Endodermal cell (in vitro differentiated cells): ENCODE measurements at places on chromosomes 1 and 21. TPM values are rescaled to one million over a fixed set of nuclear protein-coding genes. Genes with fewer than 3 reads are reported as not detected.

GRCh38 chr1:170460001-170460400 is 72.0 kb upstream of the GORAB start:
- H3K27ac ChIP-seq, result no peak overlapping the region
- no peaks in the 10 kb centered on the region for H3K27me3 ChIP-seq
- no peaks in the 10 kb centered on the region for H3K4me1 ChIP-seq
- H3K36me3 ChIP-seq, result no peaks in the 10 kb centered on the region
- no peak for DNase-seq

Gene GBP4
- total RNA-seq, result 0.55 and 0.63 TPM in 2 replicates

Gene TMEM79
- 1.4 and 1.5 TPM in 2 replicates for total RNA-seq

DNA sequence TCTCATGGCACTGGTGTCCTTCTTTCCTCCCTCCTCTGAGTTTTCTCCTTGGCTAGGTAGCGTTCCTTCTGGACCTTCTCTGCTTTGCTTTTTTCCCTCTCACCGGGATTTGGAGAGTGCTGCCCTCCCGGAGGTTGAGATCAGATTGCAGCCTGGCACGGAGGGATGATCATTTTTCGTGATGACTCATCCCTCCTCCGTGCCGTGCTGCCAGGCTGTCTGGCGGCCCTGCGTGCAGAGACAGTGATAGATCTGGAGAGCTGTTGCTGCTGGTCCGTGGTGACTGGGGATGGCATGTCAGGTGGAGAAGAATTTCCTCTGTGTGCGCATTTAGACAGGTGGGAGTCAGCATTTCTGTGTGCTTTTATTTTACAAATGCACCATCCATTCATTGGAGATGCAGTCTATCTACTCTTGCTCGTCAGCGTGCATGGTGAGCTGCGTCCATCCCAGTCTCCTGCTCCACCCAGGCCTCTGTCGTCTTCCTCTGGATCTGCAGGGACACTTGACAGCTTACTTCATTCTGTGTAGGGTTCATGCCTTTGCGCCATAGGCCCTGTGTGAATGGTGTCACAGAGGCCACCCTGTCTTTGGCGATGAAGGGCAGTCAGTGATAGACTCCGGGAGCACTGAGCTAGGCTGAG is 104.4 kb downstream of the PCBP3 start:
- DNase-seq, result no peak
- H3K36me3 ChIP-seq, result no peaks in the 10 kb centered on the region
- H3K27me3 ChIP-seq, result no peaks in the 10 kb centered on the region
- no peak overlapping the region for H3K4me3 ChIP-seq

DNA sequence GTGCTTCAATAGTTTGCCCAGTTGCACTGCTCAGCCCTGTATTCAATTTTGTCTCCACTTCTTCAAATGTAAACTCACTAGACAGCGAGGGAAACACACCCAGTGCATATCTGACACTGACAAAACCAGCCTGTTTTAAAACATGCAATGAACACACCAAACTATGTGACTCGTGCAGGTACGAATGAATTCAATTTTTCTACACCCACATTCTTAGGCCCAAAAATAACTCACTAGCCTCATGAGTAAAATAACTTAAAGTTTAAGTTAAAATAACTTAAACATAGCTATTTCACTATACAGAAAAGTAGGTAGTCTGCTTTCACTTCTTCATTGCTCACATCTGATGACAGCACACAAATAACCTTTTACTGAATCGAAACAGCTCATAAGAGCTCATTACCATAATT is 21.1 kb downstream of the TTC13 start:
- H3K27me3 ChIP-seq, result no peaks in the 10 kb centered on the region
- DNase-seq, result no peak
- no peaks in the 10 kb centered on the region for H3K4me1 ChIP-seq
- peaks cover 5% of the 10 kb centered on the region for H3K36me3 ChIP-seq

Gene FCGR3A
- total RNA-seq, result not detected in 3 replicates

DNA sequence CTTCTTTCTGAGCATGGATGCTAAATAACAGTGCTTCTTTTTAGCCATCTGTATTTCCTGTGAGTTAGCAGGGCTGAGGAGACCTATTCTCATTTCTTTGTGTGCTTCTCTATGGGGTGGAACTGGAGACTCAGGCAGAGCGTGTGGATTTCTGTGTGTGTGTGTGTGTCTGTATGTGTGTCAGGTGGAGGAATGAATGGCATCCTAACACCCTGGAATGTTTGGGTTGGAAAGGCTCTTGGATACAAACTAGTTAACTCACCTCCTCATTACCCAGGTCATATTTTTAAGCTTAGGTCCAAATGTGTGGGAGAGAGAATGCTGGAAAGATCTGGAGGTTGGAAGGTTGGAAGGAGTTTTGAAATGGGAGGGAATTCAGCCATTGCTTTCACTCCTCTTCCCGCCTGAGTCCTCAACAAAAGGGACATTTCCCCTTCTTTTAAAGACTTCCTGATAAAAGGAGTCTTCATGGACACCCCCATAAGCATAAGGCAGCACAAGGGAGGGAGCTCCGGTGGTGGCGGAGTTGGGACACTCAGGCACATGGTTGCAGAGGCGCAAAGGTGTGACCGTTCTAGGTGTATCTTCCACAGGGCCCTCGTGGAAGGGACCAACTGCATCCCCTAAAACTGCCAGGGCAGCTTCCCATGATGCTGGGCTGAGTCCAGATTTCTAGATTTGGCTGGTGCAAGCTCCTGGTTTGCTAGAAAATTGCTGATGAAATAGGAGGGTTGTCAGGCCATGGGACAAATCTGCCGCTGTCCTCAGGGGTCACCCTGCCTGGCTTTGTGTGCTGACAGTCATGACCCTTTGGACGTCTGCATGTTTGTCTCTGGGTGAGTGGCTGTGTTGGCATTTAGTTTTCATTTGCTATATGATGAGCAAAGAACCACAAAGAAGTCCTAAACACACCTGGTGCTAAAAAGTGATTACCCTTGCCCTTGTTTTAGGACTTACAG is 37.6 kb downstream of the MTARC1 start:
- no peak overlapping the region for H3K27ac ChIP-seq
- H3K4me1 ChIP-seq, result no peaks in the 10 kb centered on the region
- H3K27me3 ChIP-seq, result no peaks in the 10 kb centered on the region
- DNase-seq, result no peak

Gene DISP1
- 7.5 to 9.9 TPM (median 8.4 TPM) in 3 replicates for total RNA-seq

- H3K4me3 ChIP-seq, result no peak overlapping the region
- no peak for DNase-seq
- H3K27ac ChIP-seq, result no peak overlapping the region
- no peaks in the 10 kb centered on the region for H3K36me3 ChIP-seq
These were observed 39.0 kb upstream of the ARHGEF16 start for GRCh38 chr1:3415260-3416090.

DNA sequence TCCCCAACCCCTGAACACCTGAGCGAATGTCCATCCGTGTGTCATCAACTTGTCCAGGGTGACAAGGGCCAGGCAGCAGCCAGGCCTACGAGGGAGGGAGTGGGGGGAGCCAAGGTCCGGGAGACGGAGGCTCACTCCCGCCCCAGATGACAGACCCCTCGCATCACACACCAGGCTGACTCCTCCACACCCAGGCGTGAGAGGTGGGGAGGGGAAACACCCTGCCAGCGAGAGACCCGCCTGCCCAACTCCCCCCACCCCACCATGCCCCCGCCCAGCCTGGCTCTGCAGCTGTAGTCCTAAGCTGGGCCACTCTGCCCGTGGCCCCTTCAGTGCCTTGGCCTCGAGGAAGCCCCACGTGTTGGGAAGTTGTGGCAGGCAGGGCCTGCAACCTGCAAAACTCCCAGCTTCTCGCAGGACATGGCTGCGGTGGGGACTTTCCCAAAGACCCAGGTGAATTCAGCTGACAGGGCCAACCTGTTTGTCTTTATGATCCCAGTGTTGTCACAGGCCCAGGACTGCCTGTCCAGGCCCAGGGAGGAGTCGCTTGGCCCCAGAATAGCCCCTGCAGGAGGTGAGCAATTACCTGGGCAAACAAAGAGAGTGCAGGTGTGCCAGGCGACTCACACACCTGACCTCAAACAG is 62.9 kb downstream of the RIPK4 start:
- H3K27ac ChIP-seq, result no peak overlapping the region
- no peaks in the 10 kb centered on the region for H3K36me3 ChIP-seq
- peaks cover 4% of the 10 kb centered on the region for H3K4me1 ChIP-seq
- H3K27me3 ChIP-seq, result no peaks in the 10 kb centered on the region
- no peak for DNase-seq

Gene CFHR3
- not detected in 3 replicates for total RNA-seq

GRCh38 chr1:63828322-63829044 is 54.7 kb downstream of the ROR1 start:
- H3K4me1 ChIP-seq, result peaks cover 4% of the 10 kb centered on the region
- no peaks in the 10 kb centered on the region for H3K36me3 ChIP-seq
- no peak overlapping the region for H3K4me3 ChIP-seq
- DNase-seq, result no peak

- peaks cover under 1% of the 10 kb centered on the region for H3K36me3 ChIP-seq
- DNase-seq, result no peak
- no peak overlapping the region for H3K4me3 ChIP-seq
- no peaks in the 10 kb centered on the region for H3K27me3 ChIP-seq
- H3K4me1 ChIP-seq, result no peaks in the 10 kb centered on the region
- no peak overlapping the region for H3K27ac ChIP-seq
These were observed 21.0 kb downstream of the PCSK9 start for GRCh38 chr1:55060133-55060999.

- H3K27me3 ChIP-seq, result no peaks in the 10 kb centered on the region
- H3K36me3 ChIP-seq, result no peaks in the 10 kb centered on the region
- no peaks in the 10 kb centered on the region for H3K4me1 ChIP-seq
- no peak for DNase-seq
- H3K4me3 ChIP-seq, result no peak overlapping the region
These were observed 92.4 kb downstream of the RUNX1 start for GRCh38 chr21:34956416-34957316.
